ENCODE measurements at places on chromosomes 7 and 10.
A peak's percentile ranks its signal among the peaks of the same experiment; 100 is the strongest.

DNA sequence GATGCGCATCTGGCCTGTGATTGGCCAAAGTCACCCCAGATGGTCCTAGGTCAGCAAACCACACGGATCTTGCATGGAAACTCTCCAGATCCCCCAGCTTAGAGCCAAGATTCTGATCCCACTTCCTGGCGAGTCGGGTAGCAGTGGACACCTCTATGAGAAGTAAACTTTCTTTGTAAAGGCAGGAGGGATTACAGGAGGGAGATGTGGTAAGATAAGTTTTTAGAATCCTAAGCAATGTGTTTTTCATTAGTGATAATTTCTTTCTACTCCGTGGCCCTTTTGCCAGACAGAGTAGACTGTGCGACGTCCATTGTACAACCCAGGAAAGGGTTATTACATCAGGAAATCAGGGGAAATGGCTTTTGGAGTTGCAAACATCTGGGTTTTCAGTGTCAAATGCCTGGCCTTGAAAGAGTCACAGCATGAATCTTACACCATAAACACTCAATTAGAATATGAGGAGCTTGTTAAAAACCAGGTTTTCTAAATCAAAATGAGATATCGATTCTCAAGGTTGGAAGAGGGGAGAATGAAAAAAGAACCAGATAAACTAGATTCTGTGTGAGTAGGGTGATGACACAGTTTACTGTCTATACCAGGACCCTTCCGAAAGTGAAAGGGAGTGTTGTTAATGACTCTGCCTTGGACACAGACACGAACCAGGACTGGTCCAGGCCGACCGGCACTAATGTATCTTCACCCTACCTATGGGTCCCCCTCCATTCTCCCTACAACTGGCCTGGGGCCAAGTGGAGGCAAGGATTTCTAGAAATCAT lies 61.9 kb upstream of the WAC start:
- no peak for DNase-seq

DNA sequence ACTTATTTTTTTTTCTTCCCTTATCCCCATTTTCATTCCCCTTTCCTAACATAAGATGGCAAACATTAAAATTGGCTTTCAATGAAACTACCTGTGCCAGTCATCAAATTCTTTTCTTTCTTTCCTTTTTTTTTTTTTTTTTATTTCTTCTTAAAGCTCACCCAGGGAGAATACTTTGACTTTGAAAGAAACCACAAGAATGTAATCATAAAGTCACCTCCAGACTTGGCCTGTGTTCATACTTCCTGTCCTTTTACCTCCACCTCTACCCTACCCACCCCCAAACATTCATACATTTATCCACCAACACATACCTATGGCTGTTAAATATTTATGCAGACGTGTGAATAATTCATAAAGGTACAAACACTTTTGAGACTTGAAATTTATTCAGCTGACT lies 254.6 kb downstream of the SLC25A13 start:
- DNase-seq, result no peak

- no peak for DNase-seq
Observed at GRCh38 chr7:155468785-155469148, 10.8 kb downstream of the EN2 start.

DNA sequence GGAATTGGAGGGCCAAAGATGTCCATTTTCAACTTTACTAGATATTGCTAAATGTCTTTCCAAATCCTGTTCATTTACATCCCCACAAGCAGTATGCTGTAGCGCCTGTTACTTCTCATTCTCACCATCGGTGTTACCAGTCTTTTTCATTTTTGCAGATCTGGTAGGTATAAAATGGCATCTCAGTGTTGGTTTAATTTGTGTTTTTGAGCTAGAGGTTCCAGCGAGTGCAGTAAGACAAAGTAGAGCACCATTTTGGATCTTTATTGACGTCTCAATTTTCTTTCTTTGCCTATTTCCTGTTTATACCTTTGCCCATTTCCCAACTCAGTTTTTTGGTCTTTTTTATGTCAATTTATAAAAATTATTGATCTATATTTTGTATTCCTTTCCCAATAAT lies 55.6 kb downstream of the NRF1 start:
- no peak for DNase-seq

- DNase-seq, result no peak
Observed at GRCh38 chr10:22250897-22251660, 33.3 kb upstream of the EBLN1 start.

DNA sequence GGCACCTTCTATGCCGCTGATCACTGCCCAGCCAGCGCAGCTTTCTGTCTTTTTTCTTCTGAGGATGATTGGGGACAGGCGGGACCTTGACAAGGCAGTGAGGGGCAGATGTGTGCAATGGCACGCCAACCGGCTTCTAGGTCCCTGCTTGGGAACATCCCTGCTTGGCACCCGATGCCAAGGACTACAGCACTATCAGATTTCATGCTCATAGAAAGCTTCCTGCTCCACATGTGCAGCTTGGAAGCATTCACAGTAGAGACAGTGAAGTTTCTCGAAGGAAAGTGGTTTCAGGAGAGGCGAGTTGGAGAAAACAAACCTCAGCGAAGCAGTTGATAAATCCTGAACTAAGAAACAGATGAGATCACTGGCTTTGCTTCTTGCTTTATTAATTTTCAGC lies 267.5 kb upstream of the HABP2 start:
- no peak for DNase-seq

GRCh38 chr7:111560773-111561653 lies 1.3 kb downstream of the IMMP2L start:
- DNase-seq, result no peak

DNA sequence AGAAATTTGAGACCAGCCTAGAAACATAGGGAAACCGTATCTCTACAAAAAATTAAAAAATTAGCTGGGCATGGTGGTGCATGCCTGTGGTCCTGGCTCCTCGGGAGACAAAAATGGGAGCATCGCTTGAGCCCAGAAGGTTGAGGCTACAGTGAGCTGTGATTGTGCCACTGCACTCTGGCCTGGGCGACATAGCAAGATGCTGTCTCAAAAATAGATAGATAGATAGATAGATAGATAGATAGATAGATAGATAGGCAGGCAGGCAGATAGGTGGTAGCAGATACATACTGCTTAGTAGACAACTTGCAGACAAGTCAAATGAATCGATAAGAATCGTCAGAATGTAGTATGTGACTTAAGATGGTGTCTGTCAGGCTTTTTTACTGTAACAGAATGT lies 106.9 kb downstream of the SND1 start:
- DNase-seq, result no peak

- DNase-seq, result peak; percentile 91
Observed at GRCh38 chr7:26490640-26491624, 199.3 kb downstream of the SNX10 start.

DNA sequence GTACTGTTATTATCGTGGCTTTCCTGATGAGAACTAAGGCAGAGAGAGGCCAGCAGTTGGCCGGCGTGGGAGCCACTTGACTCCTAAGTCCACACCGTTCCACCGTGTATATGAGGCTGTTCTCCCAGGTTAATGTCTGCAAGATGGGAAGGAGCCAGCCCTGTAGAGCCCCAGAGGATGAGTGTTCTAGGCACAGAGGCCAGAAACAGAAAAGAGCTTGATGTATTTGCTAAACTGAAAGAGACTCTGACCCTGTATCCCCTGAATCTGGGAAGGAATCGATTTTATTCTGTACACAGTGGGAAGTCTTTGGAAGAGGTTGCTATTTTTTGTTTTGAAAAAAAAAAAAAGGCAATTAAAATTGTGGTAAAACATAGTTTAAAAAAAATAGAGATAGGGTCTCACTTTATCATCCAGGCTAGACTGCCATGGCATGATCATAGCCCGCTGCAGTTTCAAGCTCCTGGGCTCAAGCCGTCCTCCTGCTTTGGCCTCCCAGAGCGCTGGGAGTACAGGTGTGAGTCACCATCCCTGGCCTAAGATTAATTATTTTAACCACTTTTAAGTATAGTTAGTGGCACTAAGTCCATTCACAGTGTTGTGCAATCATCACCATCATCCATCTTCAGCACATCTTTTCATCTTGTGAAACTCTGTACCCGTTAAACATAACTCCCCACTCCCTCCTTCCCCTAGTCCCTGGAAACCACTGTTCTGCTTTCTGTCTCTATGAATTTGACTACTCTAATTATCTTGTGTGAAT lies 348.8 kb downstream of the SDK1 start:
- DNase-seq, result no peak

GRCh38 chr7:132466367-132466766 lies 109.9 kb downstream of the PLXNA4 start:
- no peak for DNase-seq

DNA sequence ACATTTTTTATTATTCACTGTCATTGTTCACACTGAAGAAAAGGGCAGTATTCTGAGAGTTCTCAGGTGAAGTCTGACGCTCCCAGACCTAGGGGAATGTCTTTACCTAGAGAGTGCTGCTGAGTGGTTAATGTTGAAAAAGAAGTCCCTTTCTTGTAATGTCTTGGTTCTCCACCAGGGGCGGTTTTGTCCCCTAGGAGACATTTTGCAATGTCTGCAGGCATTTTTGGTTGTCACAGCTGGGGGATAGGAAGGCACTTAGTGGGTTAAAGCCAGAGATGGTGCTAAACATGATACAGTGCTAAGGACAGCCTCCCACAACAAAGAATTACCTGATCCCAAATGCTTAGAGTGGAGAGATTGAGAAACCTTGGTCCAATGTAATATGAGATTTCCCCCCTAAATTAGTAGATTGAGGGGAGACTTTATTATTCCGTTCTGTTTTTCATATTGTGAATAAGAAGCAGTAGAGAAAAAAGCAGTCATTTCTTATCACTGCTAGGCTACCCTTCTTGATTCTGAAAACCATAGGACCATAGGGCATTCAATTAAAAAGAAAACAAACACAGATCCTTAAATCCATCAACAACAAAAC lies 13.1 kb downstream of the UMAD1 start:
- DNase-seq, result no peak

DNA sequence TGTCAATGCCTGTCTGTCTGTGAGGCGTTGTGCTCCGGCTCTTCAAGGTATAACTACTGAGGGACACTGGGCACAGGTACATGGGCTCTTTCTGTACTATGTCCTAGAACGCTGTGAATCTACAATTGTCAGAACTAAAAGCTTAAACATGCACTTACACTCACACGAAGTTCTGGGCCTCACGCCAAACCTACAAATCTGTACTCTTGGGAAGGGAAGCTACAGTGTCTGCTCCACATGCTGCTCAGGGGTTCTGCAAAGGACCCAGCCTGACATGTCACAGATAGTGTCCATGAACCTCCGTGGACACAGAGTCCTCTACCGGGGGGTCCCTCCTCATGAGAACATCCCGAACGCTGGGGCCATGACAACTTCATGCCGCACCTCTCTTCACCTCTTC lies 268.7 kb downstream of the WDR37 start:
- DNase-seq, result no peak

- DNase-seq, result no peak
Observed at GRCh38 chr7:86645676-86646276, 2.1 kb downstream of the GRM3 start.

DNA sequence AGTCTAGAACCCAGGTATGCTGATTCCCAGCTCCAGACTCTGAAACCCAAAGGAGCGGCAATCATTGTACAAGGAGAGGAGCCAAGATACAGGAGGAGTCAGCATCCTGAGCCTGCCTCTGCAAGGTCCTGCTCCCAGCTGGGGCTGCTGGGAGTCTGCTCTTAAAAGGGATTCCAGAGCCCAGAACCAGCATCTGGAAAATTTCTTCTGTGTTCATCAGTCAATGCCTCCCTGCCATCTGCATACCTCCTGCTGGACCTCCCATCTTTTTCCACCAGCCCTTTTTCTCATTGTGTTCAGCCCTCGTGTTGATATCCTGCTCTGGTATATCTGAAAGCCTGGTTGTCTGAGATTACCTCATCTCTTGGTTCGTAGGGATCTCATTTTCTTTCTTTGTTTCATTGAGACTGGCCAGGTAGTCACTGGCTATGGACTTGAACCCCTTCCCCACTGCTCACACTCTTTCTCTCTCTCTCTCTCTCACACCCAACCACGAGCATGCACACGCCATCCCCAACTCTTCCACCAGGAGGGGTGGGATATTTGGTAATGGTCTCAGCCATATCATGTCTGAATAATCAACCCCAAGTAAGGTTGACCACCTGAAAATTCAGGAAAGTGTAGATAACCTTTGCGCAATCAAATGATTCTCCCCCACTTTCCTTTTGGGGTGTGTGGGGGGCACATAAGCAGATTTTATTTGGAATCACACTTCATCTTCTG lies 608.8 kb downstream of the LRMDA start:
- DNase-seq, result no peak

GRCh38 chr7:130875-131780 lies 61.2 kb upstream of the FAM20C start:
- no peak for DNase-seq

GRCh38 chr10:102648889-102649796 lies 4.9 kb downstream of the TRIM8 start:
- no peak for DNase-seq

- DNase-seq, result no peak
Observed at GRCh38 chr7:27866256-27866655, 126.3 kb downstream of the TAX1BP1 start.

- no peak for DNase-seq
Observed at GRCh38 chr10:47445720-47446119, 38.2 kb downstream of the ANXA8 start.

Measured in NCI-H1105 (cell line).